Activated naive CD4-positive, alpha-beta T cell treated with Interleukin-2 at 50 U/mL for 16 hours (primary cell): ENCODE measurements at places on chromosomes 5 and 9.

DNA sequence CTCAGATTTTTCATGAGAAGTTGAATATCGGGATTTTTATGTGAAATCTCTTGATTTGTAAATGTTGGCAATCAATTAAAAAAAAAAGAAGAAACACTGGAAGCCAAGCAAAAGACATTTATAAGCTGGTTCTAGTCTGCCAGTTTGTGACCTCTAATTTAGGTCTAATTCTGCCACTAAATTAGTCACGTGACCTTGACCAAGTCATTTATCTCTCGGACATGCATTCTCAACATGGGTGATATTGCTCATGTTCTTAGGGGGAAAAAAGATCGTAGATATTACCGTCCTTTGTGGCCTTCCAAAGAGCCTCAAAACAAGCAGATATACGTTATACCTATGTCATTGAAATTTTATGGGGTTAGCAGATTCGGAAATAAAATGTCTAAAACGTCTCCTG, 52.9 kb upstream of the PTPDC1 start:
- DNase-seq: no peak

DNA sequence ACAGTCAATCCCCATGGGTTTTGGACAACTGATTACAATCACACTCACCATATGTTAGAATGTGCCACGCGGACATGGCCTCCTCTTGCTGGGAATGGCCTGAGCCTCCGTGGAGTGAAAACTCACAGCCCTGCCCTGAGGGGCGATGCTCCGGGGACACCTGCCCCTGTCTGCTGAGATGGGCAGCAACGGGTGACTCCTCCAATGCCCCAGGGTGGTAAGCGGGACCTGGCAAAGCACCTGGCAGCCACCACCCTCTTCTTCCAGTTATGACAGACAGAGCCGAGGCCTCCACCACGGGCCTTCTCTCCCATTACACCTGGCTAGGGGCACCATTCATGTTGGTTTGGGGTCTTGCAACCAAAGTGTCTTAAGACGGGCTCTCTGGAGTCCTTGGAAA, 94.9 kb upstream of the COL5A1 start:
- DNase-seq: no peak

GRCh38 chr9:132135456-132135855, 26.4 kb upstream of the NTNG2 start:
- no peak for DNase-seq

DNA sequence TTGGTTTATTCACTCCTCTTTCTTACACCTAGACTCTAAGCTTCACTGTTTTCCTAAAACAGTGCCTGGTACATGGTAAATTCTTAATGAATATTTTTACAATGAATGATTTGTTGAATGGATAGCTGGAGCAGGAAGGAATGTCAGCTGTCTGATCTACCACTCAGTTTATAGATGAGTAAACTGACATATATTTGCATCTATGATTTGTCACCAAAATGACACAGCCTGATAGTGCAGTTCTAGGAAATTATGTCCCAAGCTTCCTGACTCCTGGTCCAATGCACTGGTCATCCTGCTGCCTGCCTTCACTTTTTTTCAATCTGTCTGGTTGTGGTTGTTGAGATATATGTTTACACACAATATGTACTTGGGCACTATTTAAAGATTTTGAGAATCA, 651.7 kb upstream of the WWC1 start:
- no peak for DNase-seq

DNA sequence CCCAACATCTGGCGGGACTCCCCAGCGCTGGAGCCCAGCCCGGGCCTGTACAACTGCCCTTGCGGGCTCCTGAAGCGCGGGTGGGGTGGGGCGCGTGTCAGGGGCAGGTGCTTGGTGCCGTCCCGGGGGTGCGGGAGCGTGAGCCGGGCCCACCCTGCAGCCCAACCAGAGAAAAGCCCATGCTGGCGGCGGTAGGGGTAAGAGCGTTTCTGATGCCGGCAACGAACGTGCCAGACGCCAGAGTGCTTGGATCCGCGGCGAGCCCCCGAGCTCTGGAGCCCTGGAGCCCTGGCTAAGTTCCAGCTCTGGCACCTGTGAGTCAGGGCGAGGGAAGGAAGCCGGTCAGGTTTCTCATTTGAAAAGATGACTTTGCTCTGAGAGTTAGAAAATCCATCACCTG, 58.0 kb downstream of the ZNF510 start:
- DNase-seq: no peak

DNA sequence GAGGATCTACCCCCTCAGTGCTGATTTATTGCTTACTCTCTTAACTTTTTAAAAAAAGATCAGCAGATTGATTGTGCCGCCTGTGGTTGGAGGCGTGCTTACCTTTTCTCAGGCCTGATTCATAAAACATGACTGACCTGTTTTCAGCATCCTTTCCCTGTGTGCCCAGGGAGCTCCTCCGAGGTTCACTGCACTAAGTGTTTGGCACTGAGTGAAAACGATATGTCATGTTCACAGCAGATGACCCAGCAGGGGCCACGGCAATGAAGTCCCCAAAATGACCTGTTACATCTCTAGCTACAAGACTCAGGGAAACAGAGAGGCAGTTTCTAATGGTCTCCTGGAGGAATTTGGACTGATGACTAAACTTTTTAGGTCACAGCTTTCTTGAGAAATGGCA, 69.9 kb downstream of the INSYN2B start:
- DNase-seq: no peak

DNA sequence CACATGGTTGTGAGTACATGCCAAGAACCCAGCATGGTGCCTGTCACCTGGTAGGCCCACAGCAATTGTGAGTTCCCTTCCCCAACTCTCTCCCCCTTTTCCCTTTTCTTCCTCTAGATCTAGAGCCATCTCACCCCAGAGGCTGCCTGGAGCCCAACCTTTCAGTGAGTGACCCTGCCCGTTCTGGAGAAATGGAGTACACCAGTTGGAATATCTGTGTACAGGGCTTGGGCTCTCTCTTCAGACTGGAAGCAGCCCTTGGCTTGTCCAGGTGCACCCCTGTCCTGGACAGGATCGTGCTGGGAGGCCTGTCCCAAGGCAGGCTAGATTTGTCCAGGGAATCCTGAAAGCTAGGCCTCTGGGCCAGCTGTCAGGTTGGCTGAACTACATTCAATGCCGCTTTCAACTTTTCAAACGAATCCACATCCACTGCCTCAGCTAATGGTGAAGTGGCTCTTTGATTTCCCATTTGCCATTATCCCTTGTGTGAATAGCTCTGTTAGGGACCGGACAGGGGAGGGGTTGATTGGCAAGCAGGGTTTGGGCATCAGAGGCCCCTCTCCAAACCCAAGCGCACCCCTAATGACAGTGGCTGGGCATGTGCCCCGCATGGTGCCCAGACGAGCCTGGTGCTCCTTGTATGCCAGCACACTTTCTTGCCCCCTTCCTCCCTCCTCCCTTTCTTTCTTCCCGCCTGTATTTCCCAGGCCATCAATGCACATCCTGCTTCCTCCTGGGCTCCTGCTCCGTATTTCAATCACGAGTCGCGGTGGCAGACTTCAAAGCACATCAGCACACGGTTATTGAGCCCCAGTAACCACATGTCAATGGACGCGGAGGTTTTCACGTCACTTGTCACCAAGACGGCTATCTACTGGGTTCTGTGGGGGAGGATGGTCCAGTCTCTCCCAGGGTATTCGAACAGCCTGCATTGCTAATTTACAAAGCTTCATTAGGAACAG, 211.2 kb downstream of the DAB2IP start:
- DNase-seq: no peak

DNA sequence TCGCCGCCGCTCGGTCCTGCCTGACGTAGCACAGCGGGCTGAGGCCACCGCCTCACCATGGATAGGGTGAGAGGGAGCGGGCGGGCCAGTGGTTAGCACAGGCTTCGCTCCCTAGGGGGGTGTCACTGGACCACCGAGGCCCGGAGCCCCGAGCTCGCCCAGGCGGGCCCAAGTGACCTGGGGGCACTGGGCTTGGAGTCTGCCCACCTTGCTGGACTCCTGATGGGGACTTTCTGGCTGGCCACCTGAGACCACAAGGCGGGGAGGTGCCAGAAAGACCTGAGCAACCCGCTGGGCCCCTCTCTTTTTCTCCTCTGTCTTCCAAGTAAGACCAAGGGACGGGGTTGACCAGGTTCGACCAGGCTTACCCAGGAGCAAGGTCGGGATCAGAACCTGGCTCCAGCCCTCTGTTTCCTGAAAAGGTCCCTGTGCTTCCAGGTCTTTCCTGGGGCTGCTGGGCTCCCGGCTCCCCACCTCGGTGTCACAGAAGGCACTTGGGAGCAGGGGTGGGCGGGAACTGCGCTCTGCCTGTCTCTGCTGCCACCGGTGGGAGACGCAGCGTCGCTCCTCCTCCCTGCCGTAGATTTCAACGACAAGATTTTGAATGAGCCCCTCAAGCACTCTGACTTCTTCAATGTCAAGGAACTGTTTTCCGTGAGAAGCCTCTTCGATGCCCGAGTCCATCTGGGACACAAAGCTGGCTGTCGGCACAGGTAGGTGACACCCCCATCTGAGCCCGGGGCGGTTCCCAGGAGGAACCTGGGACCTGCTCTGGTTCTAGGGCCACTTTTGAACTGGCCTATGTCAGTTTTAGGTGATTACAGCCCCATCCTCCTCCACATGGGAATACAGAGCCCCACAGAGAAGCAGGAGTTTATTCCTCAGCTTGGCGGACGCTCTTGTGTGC, 1.0 kb downstream of the MRPS2 start:
- DNase-seq: no peak

GRCh38 chr9:10079284-10079964, 533.4 kb downstream of the PTPRD start:
- DNase-seq: no peak

DNA sequence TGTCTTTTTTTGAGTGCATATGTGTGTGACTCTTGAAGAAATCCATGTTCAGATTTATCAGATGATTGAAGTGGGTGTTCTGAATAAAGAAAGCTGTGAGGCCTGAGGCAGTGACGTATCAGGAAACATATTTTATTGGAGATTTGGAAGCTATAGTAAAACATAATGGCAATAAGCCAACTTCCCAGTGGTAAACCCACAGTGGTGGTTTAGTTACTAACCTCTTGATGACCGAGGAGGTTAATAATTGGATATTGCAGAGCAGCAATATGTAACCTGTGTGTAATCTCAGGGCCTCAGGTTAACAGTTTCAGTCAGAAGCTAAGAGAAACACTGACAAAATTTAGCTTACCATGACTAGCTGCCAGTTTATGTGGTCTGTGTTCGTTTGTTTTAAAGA, 6.9 kb downstream of the RGMB start:
- no peak for DNase-seq

- no peak for DNase-seq
These were observed 102.7 kb upstream of the CD180 start for GRCh38 chr5:67299231-67299735.

GRCh38 chr5:141657937-141658545, 6.8 kb upstream of the FCHSD1 start:
- no peak for DNase-seq

- no peak for DNase-seq
These were observed 18.6 kb downstream of the B4GALT1 start for GRCh38 chr9:33148367-33149014.

DNA sequence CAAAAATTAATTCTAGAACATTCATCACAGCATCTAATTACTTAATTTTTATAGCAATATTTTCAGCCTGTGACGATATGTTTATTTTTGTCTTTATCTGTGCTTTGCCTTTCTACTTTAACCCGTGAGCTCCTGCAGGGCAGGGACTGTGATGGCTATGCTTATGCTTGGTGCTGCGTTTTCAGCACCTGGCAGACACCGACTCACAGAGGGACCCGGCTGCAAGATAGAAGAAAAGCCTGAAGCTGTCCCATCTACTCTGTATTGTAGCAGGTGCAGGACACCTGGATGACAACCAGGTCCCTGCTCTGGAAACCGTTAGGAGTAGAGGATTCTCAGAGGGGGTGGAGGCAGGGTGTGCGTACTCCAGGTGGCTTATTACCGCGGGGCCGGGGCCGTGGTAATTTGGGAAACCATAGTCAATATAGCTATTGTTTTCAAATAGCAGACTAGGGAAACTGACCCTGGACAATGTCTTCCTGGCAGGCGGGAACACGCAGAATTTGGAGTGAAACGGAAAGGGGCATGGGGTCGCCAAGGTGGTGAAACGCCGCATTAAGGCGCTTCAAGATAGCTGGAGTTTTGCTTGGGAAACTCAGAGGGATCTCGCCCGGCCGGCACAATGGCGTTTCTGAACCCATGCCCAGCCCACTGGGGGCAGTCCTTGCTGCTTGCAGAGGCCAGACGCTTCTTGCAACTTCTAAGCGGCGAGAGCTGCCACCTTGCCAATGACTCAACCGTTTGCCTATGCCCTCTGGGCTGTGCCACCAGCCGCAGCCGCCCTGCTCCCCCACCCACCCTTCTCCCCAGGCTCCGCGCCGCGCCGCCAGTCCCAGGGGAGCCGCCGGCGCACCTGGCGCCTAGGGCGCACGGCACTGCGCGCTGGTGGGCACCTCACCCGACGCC, 140.1 kb upstream of the PALM2AKAP2 start:
- no peak for DNase-seq

DNA sequence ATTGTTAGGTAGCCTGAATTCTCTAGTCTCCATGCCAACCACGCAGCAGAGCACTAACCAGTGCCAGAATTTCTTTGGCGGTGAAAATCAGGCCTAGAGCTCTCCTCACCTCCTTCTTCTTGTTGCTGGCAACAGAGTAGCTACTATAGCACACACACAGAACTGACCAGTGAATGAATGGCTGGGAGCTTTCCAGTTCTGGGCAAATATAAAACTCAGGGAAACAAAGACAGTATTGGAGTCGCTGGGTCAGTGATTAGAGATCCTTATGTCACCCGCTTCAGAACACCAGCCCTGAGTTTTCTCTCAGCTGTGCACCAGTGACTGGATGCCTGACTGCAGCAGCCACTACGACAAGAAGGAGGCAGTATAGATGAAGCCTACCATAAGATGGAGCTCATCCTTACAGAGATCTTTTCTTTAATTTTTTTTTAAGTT, 26.9 kb upstream of the FEM1C start:
- no peak for DNase-seq

GRCh38 chr5:75466006-75466716, 45.3 kb downstream of the CERT1 start:
- DNase-seq: no peak

DNA sequence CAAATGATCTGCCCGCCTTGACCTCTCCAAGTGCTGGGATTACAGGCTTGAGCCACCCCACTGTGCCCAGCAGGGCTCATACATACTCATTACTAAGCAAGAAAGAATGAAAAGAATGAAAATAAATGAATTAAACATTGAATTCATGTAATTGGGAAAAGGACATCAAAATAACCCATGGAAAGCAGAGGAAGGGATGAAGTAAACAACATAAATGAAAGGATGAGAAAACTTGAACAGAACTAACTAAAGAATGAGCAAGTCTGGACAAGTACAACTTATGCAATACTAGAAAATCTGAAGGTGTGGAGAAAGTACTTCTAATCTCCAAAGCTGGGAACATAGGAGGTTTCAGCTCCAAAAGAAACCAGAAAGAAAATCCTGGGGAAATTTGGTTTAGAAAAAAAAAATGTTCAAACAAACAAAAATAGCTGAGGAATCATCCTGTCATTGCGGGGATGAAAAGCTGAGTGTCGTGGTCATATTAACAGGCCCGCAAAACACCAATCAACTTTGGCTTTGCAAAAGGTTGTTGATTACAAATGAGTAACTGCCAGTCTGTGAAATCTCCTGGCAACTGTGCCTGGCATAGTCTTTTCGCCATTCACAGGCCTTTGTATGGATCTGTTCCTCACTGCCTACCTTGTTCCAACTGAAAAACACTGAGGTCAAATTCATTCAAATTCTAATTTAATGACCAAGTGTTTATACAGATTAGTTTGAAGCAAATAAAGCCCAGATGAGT, 2.3 kb upstream of the AK3 start:
- DNase-seq: no peak

GRCh38 chr5:134490925-134491271, 34.6 kb upstream of the JADE2 start:
- DNase-seq: no peak
